NCI-H2081 (cell line): ENCODE measurements at places on chromosomes 1 and 21.

DNA sequence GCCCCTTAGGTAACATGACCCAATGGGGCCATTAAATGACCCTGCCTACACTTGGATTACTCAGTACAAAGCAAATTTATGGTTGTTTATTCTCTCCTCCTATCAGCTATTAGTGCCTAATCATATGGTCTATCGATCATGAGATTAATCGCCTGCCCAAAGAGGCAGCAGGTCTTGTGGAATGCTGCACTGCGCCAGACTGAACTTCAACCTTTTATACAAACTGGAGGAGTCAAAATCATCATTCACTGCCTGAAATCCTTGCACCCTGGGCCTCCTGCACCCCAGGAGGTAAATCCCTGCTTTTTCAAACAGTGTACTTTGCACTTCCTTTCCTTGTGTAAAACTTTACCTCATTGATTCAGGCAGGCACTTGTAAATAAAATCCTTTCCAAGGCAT, 69.7 kb downstream of the NFIA start:
- DNase-seq = no peak

DNA sequence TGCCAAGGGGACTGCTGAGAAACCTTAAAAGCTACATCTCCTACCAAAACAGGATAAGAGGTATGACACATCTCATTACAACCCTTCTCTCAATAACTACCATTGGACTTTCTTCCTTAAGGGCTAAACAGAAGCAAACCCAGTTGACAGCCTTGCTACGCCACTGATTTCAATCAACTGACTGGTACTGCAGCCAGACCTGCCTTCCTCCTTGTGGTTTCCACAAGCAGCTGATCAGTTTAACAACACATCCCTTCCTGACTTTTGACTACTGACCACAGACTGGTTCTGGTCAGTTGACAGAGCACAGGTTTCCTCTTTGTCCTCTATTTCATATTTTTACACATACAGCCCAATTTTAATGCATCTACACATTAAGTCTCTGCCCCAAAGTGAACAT, 108.8 kb downstream of the ADAMTS1 start:
- DNase-seq = no peak

GRCh38 chr1:223143537-223144248, 645 bp upstream of the TLR5 start:
- DNase-seq = peak; percentile 8

DNA sequence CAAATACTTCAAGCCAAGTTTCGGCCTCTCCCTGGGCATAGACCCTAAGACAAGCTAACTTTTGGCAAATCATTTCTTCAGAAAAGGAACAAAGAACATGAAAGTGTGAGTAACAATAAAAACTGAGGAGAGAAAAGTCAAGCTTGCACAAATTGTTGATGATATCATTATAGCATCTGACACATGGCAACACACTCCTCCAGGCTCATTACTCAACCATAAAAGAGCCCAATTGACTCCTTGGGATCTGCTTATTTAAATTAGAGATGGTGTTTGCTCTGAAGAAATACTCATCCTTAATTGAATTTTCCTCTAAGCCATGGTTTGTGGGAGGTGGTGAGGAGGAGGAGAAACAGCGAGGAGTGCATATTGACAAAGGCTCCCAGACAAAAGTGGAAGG, 54.5 kb downstream of the TNFSF4 start:
- no peak for DNase-seq

- DNase-seq = no peak
Observed at GRCh38 chr1:220957233-220957605, 78.0 kb downstream of the HLX start.

DNA sequence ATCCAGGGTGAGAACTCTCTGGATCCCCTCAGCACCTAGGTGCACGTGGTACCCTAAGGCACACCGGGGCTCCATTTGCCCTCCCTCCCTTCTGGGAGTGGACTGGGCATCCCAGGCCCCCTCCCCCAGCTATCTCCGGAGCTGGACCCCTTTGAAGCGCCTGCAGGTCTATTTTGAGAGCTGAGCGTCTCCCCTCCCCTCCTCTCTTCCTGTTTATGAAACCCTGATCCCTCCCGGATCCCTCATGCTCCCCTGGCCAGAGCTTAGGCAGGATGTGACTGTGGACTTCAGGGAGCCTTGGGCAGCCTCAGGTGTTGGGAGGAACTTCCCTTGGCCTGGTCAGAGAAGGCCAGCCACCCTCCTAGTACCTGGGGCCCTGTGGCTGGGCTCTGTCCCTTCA, 10.2 kb downstream of the RPS6KA1 start:
- DNase-seq = no peak

- DNase-seq = no peak
Observed at GRCh38 chr1:82273816-82274215, 473.1 kb downstream of the ADGRL2 start.

- DNase-seq = no peak
Observed at GRCh38 chr1:100292711-100293110, 26.7 kb downstream of the RTCA start.

DNA sequence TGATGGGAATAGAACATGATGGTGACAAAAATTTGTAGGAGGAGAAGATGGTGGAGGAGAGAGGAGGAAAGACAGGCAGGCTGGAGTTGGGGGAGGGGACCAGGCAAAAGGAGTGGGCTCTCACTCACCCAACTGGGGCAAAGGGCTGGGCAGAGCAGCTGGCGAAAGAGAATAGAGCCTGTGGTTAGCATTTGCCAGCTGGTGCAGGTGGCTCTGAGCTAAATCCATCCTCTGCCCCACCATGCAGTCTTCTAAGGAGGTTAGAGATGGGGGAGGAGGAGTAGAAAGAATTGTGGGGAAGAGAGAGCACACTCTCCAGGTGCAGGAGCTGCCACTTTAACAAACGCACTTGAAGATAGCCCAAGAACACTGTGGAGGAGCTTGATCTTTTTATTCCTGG, 27.6 kb upstream of the SLAMF1 start:
- DNase-seq = no peak

GRCh38 chr1:226121049-226121586, 58.6 kb downstream of the H3-3A start:
- DNase-seq = no peak

DNA sequence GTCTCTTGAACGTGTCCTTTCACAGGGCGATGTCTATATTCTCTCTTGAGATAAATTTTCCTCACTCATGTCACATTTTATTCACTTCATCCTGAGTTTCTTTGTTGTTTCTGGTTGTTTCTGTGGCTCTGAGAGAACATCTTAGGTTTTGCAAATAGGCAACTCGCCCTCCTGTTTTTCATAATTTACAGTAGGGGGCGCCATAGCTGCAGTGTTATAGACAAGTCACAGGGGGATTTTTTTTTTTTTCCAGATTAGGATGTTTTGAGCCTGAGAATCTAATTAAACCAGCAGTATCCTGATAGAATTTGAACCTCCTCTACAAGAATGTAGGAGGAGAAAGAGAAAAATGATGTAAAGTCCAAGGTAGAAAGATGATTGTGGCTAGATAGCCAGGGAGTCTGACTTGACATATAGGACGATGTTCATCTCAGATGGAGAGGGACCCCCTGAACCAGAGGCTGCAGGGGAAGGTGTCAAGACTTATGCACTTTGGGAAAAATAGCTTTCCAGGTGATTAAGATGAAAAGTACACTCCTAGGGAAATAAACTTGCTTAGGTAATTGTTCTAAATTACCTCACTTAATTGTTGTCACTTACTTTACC, 76.3 kb downstream of the ZP4 start:
- DNase-seq = peak; percentile 17

- no peak for DNase-seq
Observed at GRCh38 chr1:173314656-173315055, 107.5 kb upstream of the TNFSF4 start.

- DNase-seq = no peak
Observed at GRCh38 chr1:186568221-186568620, 107.3 kb upstream of the PDC start.

DNA sequence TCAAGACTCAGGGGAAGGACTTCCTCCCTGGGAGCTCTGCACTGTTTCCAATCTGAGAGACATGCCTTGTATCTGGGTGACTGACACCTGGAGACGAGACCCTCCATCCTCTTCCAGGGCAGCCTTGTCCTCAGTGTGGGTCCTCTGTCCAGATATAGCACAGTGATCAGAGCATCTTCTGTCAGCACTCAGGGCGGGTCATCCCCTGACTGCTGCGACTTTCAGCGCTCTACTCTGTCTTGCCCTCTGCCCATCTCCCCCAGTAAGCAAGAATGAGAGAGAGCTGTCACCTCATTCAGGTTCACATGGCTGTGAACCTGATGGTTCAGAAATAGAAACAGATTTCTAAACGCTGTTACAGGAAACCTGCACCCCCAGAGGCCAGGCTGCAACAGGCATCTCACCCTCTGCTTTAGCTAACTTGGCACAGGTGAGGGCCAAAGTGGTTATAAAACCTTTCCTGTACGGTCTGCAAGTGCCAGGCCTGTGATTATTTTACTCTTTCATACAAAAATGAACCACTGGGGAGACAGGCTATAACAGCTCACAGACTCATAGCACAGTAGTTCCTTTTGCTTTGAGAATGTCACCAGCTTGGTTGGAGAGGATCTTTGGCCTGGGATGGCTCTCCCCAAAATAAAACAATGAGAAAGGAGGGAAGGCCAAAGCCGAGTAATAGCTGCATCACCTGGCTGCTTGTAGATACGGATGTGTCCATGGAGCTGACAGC, 11.4 kb upstream of the TENT5C start:
- DNase-seq = no peak

DNA sequence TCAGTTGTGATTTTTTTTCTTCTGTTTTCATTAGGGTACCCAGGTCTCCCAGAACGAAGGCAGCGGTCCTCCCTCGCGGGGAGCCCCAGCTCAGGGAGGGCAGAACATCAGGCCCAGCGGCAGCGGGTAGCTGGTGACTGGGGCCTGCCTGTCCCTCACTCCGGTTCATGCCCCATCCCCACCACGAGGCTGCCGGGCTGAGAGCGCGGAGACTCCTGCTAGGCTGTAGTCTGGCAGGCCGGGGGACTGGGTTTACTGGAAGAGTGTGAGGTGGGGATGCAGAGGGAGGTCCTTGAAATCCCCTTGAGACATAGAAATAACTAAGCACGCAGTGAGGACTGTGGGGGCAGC, 10.5 kb downstream of the BRINP2 start:
- DNase-seq = no peak

DNA sequence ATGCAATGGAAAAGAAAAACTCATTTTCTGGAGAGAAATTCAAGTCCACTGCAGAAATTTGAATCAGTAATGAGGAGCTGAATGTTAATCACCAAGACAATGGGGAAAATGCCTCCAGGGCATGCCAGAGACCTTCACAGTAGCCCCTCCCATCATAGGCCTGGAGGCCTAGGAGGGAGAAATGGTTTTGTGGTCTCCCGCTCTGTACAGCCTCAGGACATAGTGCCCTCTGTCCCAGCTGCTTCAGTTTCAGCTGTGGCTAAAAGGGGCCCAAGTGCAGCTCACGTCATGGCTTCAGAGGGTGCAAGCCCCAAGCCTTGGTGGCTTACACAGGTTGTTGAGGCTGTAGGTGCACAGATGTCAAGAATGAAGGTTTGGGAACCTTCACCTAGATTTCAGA, 223.0 kb downstream of the GRIK1 start:
- no peak for DNase-seq

- DNase-seq = no peak
Observed at GRCh38 chr1:117590273-117590925, 15.4 kb upstream of the TENT5C start.

DNA sequence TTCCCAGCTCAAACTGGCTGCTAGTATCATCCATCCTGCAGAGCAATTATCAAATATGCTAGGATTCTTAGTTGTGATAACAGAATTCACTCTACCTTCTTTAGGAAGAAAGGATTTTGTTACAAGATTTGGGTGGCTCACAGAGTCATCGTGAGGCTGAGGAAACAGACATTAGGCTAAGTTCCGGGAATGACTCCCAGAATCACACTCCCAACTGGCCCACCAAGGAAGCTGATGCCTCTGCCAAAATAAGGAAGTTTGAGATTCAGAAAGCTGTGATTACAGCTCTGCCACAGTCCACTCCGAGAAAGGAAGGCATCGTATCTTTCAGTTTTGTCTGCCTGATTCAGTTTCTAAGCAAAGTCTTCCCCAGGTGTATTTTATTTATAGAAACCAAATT, 50.6 kb upstream of the LYPLAL1 start:
- DNase-seq = no peak

- DNase-seq = no peak
Observed at GRCh38 chr1:7177021-7177420, 391.8 kb downstream of the CAMTA1 start.
